ENCODE measurements at places on chromosomes 13 and 19.

- no peak for DNase-seq
These were observed 11.8 kb downstream of the PDE4A start for GRCh38 chr19:10431943-10432735.

GRCh38 chr19:42427313-42427712 lies at the start of gene LIPE:
TSS of gene LIPE (minus strand) at chr19:42427388. CDS start at chr19:42427149, 239 bp downstream.
- no peak for DNase-seq

DNA sequence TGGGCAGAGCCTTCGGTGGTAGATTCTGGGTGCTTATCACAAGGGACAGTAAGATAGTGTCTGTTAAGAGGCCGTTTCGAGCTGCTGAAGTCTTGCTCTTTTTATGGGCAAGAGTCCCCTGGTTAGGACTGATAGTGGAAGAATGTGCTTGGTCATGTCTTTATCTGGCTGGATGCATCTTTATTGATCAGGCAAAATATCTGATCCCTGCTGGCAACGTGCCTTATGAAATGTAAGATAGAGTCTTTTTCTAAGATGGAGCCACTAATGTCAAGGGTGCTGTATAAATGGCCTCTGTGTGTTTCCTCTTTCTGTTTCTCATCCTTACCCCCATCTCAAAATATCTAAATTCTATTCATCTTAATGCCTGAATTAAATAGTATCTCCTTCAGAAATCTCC lies 53.3 kb downstream of the MYO16 start:
- DNase-seq = no peak

DNA sequence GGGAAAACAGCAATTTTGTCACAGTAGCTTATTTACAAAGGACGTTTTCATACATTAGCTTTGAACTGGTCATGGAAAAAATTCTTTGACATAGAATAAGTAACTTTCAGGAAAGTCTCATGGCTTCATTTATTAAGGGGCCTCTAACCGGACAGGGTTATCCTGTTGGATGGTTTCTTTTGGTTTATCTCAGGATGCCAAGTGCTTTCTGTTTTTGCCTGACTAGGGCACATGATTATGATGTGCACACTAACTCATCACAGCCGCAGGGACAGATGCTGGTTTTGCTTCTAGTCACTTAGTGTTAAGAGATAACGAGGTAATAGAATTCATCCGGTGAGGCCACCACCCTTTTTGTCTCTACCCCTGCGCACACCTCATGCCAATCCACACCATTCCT lies 53.0 kb downstream of the TGDS start:
- DNase-seq = no peak

DNA sequence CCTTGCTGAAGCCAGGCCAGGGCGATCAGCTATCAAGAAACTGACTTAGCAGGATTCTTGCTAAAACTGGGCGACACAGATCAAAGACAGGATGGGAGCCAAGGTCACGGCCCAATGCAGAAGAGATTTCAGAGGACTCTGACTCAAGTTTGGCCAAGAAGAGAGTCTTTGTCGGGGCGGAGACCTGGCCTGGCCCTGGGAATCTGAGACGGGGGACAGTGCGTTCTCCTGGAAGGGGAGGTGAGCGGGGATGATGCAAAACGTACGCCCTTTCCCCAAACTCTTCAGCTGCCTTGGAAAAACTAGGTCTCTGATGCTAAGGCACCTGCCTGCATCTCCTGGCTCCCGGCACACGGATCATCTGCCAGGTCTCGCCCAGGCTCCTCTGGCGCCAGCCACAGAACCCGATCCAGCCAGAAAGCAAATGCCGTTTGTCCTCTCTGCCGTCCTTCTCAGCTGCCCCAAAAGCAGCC lies 9.8 kb downstream of the MVB12A start:
- DNase-seq = no peak

DNA sequence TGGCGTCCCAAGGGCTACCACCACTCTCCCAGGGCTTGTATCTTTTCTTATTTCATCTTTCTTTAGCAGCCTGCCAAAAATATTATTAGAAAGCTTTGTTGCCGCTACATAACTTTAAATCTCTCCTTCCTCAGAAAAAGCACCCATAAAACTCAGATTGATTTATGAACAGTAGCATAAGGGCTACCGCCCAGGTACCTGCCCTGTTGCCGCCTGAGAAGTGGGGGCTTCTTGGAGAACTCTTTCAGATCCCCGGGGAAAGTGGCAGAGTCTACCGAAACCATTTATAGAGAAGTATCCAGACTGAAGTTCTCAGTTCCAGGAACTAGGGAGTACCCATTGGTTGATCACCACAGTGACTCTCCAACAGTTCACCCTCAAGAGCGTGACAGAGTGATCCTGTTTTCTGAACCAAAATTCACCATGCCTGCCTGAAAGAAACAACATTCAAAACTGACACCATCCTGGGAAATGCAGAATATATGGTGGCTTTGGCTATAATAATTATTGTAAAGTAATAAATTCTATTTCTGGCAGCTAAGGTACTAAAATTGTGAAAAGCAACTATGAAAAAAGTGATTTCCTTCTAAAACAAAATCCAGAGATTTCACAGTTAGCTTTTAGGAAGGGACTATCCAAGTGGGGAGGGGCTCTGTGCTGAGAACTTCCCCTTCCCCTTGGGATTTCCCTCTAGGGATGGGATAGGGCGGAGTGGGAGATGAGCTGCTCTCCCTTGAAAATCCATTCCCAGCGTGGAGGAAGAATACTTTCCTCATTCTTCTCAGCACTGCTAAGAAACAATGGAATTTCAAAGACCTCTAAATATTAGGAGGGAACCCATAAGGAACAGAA lies 877 bp upstream of the N4BP2L1 start:
- no peak for DNase-seq

DNA sequence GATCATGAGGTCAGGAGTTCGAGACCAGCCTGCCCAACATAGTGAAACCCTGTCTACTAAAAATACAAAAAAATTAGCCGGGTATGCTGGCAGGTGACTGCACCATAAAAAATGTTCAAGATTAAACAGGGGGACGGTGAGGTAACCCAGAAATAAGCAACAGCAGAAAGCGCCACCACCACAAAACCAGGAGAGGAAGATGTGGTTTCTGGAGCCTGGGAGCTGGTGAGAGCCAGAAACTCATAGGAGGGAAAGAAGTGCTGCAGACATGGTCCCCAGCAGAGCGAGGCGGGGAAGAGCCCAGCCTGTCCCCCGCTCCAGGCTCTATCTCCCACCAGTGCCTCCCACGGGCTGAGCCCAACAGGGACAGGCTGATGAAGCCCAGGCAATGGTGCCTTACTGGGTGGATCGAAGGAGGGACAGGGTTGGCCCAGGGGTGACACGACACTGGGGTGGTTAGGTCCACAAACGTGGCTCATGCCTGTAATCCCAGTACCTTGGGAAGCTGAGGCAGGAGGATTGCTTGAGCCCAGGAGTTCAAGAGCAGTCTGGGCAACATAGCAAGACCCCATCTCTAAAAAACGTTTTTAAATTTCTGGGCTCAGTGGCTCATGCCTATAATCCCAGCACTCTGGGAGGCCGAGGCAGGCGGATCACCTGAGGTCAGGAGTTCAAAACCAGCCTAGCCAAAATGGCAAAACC lies 19.0 kb downstream of the SPC24 start:
- no peak for DNase-seq

GRCh38 chr19:1751367-1752008 lies 1.8 kb upstream of the ONECUT3 start:
- DNase-seq = no peak

DNA sequence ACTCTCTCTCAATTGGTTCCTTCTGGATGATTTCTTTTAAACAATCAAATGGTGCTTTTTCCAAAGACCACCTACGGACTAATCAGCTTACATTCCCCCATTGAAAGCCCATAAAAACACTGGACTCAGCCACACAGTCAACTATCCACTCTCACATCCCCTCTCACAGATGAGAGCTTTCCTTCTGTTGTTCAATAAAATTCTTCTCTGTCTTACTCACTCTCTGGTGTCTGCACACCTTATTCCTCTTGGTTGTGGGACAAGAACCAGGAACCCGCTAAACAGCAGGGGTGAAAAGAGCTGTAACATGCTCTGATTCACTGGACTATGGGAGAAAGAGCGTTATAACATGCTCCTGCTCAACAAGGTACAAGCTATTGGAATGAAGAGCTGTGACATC lies 2896.2 kb downstream of the PCDH9 start:
- DNase-seq = no peak

DNA sequence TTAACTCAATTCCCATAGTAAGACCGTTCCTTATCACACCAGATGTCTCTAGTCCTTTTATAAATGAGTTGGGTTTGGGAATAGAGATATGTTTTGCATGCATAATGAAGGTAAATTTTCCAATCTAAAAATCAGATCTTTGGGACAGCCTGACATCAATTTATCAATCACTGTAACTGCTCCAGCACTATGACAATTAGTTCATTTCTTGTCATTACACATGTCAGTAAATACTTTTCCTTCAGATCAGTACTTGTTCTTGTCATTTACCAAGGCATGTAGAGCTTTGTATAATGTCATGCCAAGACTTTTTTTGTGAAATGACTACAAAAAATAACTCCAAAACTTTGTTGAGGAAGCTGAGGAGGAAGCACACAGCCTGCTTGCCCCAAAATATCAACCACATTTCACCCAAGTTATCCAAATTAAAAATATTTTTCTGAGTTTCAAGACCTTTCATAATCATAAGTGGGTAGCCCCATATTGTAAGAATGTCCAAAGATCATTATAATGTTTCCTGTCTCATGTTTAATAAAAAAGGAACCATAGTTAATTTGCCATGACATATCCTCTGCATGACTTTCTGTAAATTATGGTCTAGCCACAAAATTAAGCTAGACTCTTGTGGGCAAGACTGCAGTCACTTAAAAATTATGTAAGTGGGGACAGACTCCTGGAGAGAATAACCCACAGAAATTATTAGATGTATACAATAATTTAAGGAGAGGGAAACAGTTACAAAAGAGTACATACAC lies 586.8 kb downstream of the TBC1D4 start:
- no peak for DNase-seq

GRCh38 chr13:112185466-112185865 lies 118.5 kb downstream of the SOX1 start:
- DNase-seq = no peak

GRCh38 chr19:15453091-15453578 lies 3.4 kb upstream of the WIZ start:
- DNase-seq = no peak

GRCh38 chr13:49347650-49348385 lies 96.0 kb downstream of the CAB39L start:
- DNase-seq = no peak

GRCh38 chr13:77285098-77285497 lies 41.8 kb downstream of the MYCBP2 start:
- no peak for DNase-seq

GRCh38 chr13:88623150-88623549 lies 952.0 kb downstream of the SLITRK5 start:
- no peak for DNase-seq

- peak; percentile 36 for DNase-seq
These were observed 28.7 kb downstream of the LACC1 start for GRCh38 chr13:43908156-43909126.

All from NCI-H1105 treated with DMSO at 0.1 percent for 48 hours (cell line).